Activated CD4-positive, alpha-beta memory T cell treated with anti-CD3 and anti-CD28 coated beads for 36 hours (primary cell): ENCODE measurements at places on chromosomes 2 and 18. TPM values are rescaled to one million over a fixed set of nuclear protein-coding genes. Genes with fewer than 3 reads are reported as not detected.

The TMEM214 gene
- 60.1 TPM for total RNA-seq

The SLC9A4 gene
- 0.10 TPM for total RNA-seq

The HOXD1 gene
- not detected for total RNA-seq

The DQX1 gene
- 0.33 TPM for total RNA-seq

The TSPYL6 gene
- total RNA-seq = not detected

The LIPG gene
- 0.50 TPM for total RNA-seq

The CNGA3 gene
- total RNA-seq = not detected

The PROKR1 gene
- not detected for total RNA-seq

The SNORC gene
- total RNA-seq = 0.85 TPM

The SFT2D3 gene
- 3.6 TPM for total RNA-seq

The NMUR1 gene
- not detected for total RNA-seq

The C2orf78 gene
- not detected for total RNA-seq

DNA sequence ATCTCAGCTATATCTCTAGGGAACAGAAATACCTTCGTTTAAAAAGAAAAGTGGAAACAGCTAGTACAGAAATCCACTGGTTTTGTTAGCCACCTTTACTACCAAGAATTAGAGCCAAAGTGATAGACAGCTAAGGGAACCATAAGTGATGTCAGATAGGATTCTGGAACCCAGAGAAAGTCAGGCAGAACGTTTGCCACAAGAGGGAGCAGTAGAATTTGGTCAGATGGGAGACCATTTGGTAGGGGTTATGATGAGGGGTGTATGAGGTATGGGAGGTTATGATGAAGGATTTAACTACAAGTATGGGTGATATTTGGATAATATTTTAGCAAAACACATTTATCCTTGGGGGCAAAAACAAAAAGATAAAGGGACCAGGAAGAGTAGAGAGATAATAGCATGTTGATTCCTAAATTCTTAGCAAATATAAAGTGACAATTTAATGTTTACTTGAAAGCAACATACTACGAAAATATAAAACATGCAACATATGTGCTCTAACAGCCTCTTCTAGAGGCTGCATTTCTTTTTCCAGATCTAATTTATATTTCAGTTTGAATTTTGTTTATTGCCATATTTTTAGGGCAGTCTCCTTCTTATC lies 3.3 kb downstream of the SLC8A1 start:
- DNase-seq = no peak

DNA sequence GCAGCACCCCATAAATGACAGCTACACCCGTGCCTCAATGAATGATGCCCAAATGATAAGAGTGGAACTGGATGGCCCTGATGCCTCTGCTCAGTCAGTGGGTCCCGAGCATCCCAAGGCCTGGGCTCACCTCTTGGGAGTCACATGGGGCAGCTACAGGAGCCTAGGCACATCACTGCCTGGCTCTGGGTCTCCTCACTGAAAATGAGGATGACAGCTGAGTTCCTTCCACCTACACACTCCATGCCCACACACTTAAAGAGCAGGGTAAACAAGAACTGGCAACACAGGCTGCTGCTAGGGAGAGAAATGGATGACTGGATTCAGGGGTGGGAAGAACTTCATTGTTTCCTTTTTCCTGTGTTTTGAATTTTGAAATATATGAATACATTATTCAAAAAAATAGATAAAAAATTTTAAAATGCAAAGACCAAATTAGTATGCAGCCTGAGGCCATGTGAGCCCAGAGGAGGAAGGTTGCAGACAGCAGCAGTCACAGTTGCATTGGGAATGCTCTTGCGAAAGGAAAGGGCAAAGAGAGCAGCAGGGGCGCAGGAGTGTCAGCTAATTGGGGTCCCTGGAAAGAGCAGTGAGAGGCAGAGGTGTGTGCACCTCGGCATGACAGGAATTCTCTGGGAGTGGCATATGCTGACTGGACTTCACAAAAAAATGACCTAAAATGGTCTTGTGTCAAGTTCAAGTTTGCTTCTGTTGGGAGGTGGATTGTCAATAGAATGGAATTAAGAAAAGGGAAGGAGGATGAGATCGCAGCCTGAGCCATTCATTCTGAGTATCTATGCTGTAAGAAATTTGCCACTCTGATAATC lies 327.1 kb downstream of the CELF4 start:
- no peak for DNase-seq

GRCh38 chr2:7709907-7710306 lies 792.7 kb downstream of the RNF144A start:
- no peak for DNase-seq

DNA sequence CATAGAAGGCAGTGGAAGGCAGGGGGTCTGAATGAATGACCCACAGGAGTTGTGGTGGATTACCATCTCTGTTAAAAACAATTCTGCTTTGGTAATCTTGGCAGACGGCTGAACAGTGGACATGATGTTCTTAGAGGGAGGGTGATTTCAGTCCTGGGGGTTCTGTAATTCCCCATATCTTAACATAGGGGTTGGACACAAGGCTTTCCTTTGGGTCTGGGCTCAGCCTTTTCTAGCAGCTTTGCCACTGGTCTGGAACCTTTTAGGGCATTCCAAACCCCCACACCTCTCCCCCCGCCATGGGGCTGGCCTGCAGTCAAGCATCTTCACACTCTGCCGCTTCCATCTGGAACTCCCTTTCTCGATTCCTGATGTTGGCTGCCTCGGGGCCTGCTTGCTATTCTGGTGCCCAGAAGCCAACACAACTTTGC lies 50.3 kb downstream of the RPL37A start:
- DNase-seq = no peak

GRCh38 chr2:172518995-172519394 lies 36.9 kb upstream of the PDK1 start:
- no peak for DNase-seq

- DNase-seq = no peak
These were observed 247.9 kb upstream of the SYT4 start for GRCh38 chr18:43525169-43525568.

DNA sequence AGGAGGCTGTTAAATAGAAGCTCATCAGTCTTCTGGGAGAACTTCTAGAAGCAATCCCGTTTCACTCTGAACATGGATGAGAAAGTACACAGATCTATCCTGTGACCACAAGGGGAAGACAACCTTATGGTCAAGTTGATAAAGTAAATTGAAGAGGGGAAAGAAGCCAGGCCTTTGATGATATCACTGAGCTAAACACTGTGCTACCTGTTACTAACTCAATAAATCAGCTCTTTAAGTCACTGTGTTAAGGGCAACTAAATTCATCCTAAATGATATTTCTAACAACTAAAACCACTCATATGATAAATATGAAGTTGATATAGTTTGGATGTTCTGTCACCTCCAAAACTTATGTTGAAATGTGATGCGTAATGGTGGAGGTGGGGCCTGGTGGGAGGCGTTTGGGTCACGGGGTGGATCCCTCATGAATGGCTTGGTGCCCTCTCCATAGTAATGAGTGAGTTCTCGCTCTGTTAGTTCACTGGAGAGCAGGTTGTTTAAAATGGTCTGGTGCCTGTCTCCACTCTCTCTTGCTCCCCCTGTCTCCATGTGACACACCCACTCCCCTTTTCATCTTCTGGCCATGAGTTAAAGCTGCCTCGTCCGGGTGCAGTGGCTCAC lies 23.6 kb downstream of the OLA1 start:
- no peak for DNase-seq

- no peak for DNase-seq
These were observed 33.7 kb upstream of the IL1R2 start for GRCh38 chr2:101958061-101958460.

DNA sequence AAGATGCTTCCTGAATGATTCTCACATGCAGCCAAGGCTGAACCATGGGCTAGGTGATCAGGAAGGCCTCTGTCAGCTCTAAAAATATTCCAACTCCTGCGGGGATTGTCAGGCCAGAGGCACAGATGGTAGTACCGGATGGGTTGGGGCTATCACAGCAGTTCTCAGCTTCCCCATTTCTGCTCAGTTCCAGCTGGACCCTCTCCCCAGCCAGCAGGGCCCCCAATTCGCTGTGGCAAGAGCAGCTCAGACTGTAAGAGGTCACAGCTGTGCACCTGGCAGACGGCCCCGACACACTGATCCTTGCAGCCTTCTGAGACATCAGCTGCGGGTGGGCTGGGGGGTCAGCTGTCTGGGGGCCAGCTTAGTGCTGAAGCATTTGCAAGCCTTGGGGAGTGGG lies 43.6 kb upstream of the TCF7L1 start:
- DNase-seq = no peak

DNA sequence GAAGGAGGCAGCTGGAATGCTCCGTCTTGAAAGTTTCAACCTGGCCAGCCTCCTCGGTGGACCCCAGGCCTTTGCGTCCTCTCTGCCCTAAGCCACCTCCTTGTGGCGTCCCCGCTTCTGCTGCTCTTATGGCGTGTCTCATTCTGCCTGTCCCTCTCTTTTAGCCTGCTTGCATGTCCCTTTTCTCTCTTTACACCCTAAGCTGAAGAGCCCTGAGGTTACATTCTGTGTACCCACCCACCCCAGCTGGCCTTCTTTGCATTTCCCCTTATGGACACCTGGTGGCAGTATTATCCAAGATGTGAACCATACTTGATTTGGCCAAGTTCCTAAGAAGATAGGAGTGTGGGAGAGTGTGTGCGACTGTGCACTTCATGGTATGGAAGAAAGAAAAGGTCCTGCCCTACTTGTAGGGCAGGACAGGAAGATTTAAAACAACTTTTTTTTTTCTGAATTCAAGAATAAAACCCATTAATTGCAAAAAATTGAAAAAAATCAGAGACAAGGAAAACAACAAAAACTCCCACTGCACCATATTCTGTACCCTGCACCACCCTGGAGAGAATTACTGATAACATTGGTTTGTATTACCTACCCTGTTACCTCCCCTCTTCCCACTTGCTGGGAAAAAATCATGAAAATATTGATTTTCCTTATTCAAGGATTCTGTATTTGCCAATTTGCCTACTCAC lies 77.4 kb downstream of the DYSF start:
- DNase-seq = peak; percentile 28

GRCh38 chr2:12173271-12173942 lies 427.0 kb downstream of the LPIN1 start:
- DNase-seq = no peak

- peak; percentile 86 for DNase-seq
These were observed 50.2 kb upstream of the PLB1 start for GRCh38 chr2:28445448-28446258.

- no peak for DNase-seq
These were observed 44.5 kb downstream of the SH3RF3 start for GRCh38 chr2:109173311-109174171.

GRCh38 chr2:23760736-23761135 lies 166.2 kb downstream of the ATAD2B start:
- DNase-seq = no peak

DNA sequence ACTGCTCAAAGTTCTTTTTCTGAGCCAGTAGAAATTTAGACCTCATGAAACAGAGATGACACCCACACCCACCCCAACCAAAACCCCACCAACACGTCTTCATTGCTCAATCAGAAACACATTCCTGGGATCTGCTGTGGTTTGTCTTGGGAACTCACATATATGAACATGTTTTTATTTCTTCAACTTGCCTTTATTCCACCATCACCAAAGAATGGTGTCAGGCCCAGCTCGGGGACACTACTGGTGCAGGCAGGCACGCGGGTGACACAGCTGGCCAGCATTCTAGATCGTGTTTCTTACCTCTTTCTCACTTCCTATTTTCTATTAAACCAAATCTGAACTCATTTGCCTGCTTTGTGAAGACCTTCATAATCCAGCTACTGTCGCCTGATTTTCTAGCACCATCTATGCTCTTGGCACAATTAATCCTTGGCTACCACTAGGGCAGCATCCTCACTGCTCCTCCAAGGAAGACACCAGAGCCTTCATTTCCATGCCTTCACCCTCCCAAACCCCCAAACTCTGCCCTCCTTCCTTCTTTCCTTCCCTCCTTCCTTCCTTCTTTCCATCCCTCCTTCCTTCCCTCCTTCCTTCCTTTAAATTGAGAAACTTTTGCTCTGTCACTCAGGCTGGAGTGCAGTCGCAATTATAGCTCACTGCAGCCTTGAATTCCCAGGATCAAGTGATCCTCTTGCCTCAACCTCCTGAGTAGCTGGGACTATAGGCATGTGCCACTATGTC lies 157.1 kb downstream of the BCL2 start:
- DNase-seq = peak; percentile 57

- DNase-seq = peak; percentile 63
These were observed 87.9 kb downstream of the UGGT1 start for GRCh38 chr2:128178650-128179460.

- DNase-seq = no peak
These were observed 51.9 kb upstream of the PCBP1 start for GRCh38 chr2:70035344-70035844.

- DNase-seq = no peak
These were observed 364.4 kb upstream of the ID2 start for GRCh38 chr2:8317418-8317817.

DNA sequence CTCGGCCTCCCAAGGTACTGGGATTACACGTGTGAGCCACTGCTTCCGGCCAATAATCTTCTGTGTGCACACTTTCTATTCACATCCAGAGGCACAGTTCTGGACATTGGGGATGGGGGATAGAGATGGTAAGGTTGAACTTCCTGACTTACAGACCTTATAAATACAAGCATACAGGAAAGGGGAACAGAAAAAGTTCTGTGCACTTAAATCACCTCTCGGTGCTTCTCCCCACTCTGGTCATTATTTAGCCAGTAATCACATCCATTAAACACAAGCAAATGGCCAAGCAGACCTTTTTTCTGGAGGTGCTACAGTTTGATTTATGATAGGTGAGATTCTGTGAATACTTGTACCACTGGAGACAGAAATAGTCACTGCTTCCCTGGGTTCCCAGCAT lies 110.6 kb downstream of the CRIM1 start:
- DNase-seq = no peak

DNA sequence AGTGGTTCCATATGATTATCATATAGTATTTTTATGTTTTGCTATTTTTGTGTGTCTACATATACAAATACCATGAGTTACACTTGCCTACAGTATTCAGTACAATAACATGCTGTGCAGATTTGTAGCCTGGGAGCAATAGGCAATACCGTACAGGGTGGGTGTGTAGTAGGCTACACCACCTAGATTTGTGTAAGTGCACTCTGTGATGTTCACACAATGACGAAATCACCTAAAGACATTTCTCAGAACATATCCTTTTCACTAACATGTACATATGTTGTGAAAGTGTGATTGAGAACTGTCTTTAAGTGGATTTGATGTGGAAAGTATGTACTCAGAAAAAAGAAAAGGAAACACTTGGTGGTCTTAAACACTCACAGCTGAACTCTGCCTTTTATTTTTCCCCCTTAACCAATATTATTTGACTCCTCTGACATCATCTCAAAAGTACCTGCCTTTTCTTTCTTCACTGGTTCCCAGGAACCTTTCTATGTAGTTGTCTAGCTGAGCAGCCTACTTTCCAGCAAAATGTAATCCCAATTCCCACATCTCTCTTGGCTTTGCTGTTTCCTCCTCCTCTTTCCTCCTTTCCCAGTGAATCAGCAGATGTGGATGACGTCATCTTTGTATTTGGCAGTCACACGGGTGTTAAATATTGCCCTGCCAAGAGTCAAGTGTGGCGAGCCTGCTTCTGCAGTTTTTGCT lies 47.7 kb downstream of the OSBPL6 start:
- DNase-seq = no peak

GRCh38 chr18:78732273-78733210 lies 247.1 kb upstream of the SALL3 start:
- DNase-seq = no peak

- DNase-seq = no peak
These were observed 40.0 kb downstream of the SH3BP4 start for GRCh38 chr2:234991793-234992192.
